ENCODE measurements at places on chromosomes 7 and 10. TPM values are rescaled to one million over a fixed set of nuclear protein-coding genes. Genes with fewer than 3 reads are reported as not detected.
A peak's percentile ranks its signal among the peaks of the same experiment; 100 is the strongest.

PPP1R17 gene
- total RNA-seq = not detected

- DNase-seq = no peak
Measured at GRCh38 chr7:134459981-134460380, 1.1 kb upstream of the AKR1B1 start.

RADIL gene
- 4.3 TPM for total RNA-seq

GRCh38 chr7:112420236-112420861, 29.9 kb upstream of the IFRD1 start:
- no peak for DNase-seq

GRCh38 chr7:42624471-42624870, 287.4 kb downstream of the C7orf25 start:
- no peak for DNase-seq

DNA sequence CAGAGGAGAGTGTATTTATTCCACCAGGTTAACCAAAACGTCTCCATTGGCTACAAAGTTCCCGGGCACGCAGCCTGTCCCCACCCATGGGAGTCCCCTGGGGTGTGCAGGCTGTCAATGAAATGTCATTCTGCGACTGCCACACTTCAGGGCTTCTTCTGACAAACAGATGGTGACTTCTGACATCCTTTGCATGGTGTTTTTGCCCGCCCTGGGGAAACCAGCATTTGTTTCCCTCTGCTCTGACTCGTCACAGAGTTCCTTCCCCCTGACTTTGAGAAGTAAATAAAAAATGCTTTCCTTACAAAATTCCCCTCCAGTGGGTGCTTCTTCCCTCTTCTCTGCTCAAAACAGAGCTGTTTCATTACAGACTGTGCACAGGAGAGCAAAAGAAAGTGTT, 38.2 kb downstream of the TNS3 start:
- DNase-seq = no peak

- no peak for DNase-seq
Measured at GRCh38 chr10:73841526-73842285, 30.3 kb upstream of the NDST2 start.

DNA sequence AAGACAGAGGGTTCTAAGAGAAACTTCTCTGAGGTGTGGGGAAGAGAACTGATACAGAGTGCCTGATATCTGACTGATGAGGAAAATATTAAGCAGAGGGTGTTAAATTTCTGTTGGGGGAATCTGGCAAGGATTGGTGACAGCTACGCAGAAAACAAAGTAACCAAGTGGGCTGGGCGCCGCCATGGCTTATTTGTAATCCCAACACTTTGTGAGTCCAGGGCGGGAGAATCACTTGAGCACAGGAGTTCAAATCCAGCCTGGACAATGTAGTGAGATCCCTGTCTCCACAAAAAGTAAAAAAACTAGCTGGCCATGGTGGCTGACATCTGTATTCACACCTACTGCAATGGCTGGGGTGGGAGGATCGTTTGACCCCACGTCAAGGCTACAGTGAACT, 2.1 kb upstream of the C7orf25 start:
- no peak for DNase-seq

AZGP1 gene
- 1.2 TPM for total RNA-seq

DNA sequence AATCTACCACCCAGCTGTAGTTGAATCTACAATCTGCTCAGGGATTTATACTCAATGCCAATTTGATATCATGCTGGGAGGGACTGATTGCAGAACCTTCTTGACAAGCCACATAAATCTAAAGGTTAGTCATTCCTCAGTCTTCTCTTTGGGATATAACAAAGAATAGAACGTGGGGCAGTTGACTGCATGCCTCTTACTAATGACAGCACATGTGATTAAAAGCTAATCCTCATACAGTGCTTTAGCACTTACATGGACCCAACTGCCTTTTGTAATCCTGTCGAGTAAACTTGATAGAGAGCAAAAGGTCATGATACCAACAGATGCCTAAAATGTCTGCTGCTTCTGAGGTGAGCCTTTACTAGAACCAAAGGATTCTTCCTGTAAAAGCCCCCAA, 12.3 kb downstream of the KLHL7 start:
- no peak for DNase-seq

CEP41 gene
- 11.5 TPM for total RNA-seq

DNA sequence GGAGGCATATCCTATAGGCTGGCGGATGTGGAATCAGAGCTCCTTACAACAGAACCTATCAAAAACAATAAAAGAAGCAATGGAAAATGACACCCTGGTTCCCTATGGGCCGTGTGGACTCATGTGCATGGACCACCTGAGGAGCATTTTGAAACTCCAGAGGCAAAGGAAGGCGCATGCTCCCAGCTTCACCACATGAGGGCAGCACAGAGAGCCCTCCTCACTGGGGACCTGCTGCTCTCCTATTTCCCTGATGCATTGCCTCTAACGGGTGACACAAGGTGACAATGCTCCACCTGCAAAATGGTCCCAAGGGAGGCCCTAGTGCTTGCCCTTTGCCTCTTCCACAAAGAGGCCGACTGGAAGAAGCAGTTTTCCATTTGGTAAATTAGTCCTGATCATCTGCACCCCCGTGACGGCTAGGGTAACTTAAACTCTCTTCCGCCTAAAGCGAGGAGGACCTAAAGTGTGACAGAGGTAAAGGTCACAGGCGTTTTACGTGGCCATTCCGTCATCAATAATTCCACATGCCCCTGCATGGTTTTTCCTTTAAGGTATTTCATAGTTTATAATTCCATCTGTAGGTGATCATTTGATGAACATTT, 67.7 kb downstream of the GPAM start:
- no peak for DNase-seq

CSGALNACT2 gene
- 31.8 TPM for total RNA-seq

DNA sequence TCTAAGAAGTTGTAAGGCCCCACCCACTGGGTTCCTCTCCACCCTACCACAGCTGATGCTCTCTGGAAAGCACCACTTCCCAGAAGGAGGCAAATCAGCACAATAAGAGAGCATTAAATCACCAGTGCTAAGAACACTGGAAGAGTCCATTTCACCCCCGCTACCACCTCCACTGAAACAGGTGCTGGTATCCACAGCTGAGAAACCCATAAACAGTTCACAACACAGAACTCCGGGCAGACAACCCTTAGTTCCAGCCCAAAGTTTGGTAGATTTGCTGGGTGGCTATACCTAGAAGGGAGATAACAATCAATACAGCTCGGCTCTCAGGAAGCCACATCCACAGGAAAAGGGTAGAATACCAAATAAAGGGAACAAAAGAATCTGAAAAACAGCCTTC, 34.1 kb downstream of the ZNF680 start:
- DNase-seq = no peak

DNA sequence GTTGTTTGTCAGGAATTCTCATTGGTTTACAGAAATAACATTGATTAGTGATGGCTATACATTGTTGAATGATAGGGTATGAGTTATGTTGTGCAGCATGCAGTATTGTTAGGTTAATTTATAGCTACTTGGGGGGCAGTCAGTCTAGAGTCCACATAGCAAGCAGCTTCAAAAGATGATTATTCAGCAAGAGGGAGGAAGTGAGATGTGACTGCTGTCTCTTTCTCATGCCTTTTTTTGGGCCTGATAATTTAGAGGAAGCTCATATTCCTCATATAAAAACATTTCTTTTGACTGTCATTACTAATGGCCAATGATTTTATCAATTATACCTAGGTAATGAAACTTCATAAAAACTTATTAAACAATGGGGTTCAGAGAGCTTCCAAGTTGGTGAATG, 3.4 kb upstream of the TBRG4 start:
- no peak for DNase-seq

- DNase-seq = peak; percentile 46
Measured at GRCh38 chr10:109866168-109866994, 56.9 kb downstream of the XPNPEP1 start.

MCM10 gene
- 0.23 TPM for total RNA-seq

SFTPA1 gene
- total RNA-seq = not detected

DNA sequence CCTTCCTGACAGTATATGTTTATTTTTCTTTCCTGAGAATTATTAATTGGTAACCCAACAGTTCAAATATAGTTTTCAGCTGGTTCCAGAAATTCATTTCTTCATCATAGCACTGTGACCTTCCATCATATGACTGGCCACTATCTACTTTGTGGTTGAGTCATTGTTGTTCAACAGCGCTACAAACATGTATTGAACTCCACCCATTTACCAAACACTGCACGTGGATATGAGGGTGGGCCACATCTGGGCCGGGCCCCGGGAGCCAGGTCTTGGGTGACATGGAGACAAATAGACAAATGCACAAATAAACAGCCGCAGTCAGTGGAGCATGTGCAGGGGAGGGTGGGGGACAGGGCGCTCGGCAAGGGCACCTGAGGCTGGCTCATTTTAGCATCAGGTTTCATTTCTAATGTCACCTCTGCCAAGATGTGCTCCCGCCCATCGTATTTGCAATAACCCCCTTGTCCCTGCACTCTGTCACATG, 24.0 kb upstream of the EEPD1 start:
- no peak for DNase-seq

GRCh38 chr10:28595613-28596012, 62.7 kb downstream of the WAC start:
- no peak for DNase-seq

DNA sequence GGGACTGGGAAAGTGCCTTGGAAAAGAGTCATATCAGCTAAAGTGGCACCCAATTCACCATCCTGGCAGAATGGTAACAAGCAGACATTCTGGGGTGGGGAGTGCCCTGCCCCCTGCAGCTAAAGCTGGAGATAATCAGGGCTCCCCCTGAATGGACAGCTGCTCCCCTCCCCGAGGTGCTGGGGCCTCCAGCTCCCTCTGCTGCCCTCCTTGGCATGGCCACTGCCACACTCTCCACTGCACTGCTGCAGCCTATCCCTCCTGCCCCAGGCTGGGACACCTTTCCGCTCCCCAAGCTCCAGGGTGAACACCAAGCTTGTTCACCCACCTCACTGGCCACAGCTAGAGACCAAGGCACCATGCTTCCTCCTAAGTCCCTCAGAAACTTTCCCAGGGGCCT, 9.8 kb upstream of the PARD3 start:
- no peak for DNase-seq

GRCh38 chr10:43204943-43205671, 61.8 kb downstream of the RASGEF1A start:
- peak; percentile 80 for DNase-seq

DNA sequence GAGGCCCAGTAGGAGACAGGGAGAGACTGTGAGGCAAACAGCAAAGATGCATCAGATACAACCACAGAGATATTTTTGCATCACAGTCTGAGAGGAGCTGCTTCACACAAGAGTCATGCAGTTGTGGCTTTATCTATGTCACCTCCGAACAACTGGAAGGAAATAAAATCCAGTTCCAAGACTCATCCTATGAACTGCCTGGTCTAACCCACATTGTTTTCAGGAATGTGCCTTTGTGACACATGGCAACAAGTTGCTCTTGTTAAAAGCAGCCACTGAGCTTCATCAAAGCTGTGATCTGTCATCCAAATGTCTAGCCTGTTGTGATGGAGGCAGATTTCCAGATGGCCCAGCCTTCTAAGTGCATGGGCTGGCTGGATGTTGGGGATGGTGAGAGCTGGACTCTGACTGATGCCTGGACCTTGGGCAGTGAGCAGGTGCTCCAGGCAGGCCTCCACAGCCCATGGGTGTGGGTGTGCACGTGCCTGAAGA, 255.0 kb downstream of the BMPER start:
- DNase-seq = no peak

- peak; percentile 90 for DNase-seq
Measured at GRCh38 chr7:81769891-81770727, at the start of gene HGF. HGF (minus strand) TSS chr7:81770047; CDS start chr7:81769971, 76 bp downstream.

TMEM225B gene
- 2.0 TPM for total RNA-seq

ODAD2 gene
- total RNA-seq = 2.9 TPM

TRIM50 gene
- 0.32 TPM for total RNA-seq

HTRA1 gene
- total RNA-seq = 152 TPM

- peak; percentile 83 for DNase-seq
Measured at GRCh38 chr10:113958631-113959382, 84.9 kb upstream of the ADRB1 start.

GRCh38 chr10:24340883-24341282, 131.9 kb downstream of the KIAA1217 start:
- no peak for DNase-seq

- DNase-seq = no peak
Measured at GRCh38 chr10:95655571-95656290, 780 bp downstream of the ALDH18A1 start.

DNA sequence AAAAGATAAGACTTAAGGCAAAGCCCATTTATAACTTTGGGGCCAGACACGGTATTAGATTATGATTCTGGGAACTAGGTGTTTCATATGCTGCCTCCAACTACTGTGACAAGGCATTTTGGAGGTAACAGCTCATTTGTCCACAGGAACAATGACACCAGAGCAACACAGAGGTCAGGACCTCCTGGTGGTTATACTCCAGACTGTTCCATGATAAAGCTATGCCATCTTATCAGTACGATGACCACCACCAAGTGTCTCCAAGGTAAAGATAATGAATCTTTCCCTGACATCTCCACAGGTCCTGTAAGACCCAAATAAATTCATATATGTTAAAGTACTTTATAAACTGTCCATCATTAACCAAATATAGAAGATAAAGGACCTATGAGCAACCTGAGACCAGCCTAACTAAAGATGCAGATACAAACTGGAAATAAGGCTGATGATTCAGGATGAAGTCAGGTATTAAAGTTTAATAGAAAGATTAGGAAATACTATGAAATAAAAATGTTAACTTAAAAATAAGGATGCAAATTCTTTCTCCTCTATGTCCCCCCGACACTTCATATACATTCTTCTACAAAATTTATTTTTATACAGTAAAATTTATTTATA, 26.2 kb downstream of the CUL2 start:
- DNase-seq = no peak

PRR15 gene
- total RNA-seq = 0.88 TPM

PON1 gene
- not detected for total RNA-seq

GRCh38 chr7:115474137-115474536, 552.2 kb downstream of the MDFIC start:
- DNase-seq = no peak

DNA sequence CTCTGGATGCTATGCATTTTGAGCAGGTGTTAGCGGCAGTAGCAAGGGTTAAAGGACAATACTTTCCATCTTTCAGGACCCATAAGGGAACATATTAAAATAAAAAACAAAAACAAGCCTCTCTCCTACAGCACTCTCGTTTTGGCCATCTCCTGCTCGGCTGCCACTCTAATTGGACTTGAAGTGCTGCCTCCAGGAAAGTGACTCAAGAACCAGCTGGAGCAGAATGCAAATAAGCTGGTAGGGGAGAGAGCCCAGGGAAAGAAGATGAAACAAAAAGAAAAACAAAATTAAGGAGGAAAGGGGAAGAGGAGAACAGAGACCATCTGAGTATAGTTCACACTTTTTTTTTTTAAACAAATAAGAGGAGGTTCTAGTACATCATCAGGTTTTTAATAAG, 65.6 kb downstream of the HBP1 start:
- no peak for DNase-seq

Measured in posterior vena cava (tissue), 2 donors.